A172 (cell line): ENCODE measurements at places on chromosomes 4 and X. TPM values are rescaled to one million over a fixed set of nuclear protein-coding genes. Genes with fewer than 3 reads are reported as not detected.

DNA sequence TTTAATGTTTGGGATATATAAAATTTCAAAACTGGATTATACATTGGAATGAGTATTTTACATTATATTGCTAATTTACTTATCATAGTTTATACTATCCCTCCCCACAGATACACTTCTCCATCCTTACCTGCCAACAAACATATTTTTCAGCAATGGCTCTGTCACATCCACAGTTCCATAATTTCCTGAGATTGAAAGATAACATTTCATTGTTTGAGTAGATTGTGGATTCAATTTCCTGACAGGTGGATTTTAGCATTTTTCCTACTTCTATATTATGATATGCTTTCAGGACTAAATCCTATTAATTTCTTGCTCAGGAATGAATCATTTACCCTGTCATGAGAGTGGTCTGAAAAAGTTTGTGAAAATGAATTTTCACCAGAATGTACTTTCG, 115.3 kb upstream of the KLHL4 start:
- no peak for DNase-seq

DNA sequence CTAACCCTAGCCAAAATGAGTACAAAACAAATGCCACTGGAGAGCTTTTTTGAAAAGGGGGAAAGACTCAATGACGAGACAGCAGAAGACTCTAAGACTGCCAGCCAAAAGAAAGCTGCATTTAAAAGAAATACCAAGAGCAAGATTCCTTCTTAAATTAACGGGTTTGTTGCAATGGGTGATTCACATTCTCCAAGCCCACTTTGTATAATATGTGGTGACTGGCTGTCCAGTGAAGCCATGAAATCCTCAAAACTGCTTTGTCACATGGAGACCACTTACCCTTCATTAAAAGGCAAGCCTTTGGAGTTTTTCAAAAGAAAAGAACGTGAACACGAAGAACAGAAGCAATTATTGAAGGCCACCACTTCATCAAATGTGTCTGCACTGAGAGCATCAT, 68.2 kb downstream of the MRPL1 start:
- no peak for DNase-seq

SPANXN4 gene
- total RNA-seq = not detected in 2 replicates

MRFAP1L1 gene
- total RNA-seq = 71.6 and 90.6 TPM in 2 replicates

GRCh38 chr4:113419631-113420030, 341.9 kb downstream of the CAMK2D start:
- DNase-seq = no peak

GRCh38 chrX:37834937-37835336, 12.4 kb downstream of the DYNLT3 start:
- DNase-seq = no peak

ITIH6 gene
- not detected in 2 replicates for total RNA-seq

- DNase-seq = no peak
Observed at GRCh38 chr4:48896845-48897244, 9.7 kb downstream of the OCIAD2 start.

CHIC2 gene
- 37.9 and 53.5 TPM in 2 replicates for total RNA-seq

DNA sequence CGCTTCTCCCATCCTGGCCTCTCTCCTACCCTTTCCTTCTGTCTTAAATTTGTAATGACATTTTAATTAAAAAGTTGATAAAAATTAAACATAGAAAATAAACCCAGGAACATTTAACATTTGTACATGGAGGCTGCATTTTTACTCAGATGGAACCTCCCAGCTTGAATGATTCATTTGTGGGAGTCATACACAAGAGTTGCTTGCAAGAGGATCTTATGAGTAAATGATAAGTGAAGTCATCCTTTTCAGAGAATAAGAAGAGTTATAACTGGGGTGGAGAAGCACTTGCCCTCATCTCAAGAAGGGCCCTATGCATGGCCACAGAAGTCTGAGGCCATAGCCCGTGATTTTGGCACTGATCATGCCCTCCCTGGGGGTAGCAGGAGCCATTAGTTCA, 482.9 kb upstream of the BOD1L1 start:
- peak; percentile 22 for DNase-seq

- DNase-seq = no peak
Observed at GRCh38 chr4:110641218-110641617, 18.3 kb upstream of the PITX2 start.

- DNase-seq = no peak
Observed at GRCh38 chrX:106300239-106300638, 132.1 kb downstream of the PWWP3B start.

- no peak for DNase-seq
Observed at GRCh38 chrX:1419545-1420355, 27.8 kb upstream of the SLC25A6 start.

DNA sequence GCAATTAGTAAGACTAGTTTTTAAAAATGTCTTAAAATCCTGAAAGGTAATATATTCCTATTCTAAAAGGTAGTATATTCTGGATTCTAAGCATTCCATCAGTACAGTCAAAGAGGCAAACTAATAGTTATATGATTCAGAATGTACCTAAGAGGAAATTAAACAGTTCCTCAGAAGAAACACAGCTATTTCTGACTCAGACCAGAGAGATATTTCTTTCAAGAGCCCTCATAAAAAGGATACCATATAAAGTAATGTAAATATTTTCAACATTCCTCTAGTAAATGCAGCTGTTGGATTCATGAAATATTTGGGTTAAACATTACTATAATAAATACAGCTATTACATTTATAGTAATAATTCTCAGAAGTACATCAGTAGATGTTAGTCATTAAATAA, 358.3 kb downstream of the MAGEB5 start:
- DNase-seq = peak; percentile 16

DIPK2B gene
- total RNA-seq = not detected in 2 replicates

DNA sequence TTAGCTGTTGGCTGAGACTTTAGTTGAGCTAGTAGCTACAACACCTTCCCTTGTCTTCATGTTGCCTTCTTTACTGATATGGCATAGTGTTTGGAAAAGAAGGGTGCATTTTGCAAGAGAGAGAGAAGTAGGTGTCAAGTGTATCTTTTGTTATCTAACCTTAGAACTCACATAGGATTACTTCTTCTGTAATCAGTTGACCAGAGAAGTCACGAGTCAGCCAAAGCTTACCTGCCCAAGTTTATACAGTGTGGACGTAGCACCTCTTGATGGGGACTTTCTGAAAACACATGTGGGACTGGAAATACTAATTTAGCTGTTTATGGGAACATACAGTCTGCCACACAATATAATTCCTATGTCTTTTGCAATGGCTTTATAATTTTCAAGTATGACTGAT, 56.0 kb downstream of the UGT8 start:
- DNase-seq = no peak

- DNase-seq = no peak
Observed at GRCh38 chr4:38470735-38471262, 193.2 kb upstream of the KLF3 start.

GRCh38 chrX:9844936-9845577, 58.8 kb downstream of the SHROOM2 start:
- DNase-seq = no peak

DNA sequence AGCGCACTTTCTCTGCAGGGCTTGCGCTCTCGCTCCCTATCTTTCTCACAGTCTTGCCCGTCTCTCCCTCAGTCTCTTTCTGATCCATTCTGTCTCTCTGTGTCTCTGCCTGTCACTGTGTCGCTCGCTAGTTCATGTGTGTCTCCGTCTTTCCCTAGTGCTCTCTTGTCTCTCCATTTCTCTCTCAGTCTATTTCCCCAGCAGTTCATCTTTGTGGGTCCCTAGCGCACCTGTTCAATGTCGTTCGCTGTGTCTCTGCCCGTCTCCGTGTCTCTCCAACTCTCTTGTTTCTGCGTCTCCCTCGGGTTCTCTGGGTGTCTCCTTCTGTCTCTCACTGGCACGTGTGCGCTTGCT, 1.5 kb downstream of the GPR101 start:
- DNase-seq = no peak

- no peak for DNase-seq
Observed at GRCh38 chrX:103475381-103475780, 43.9 kb downstream of the RAB40A start.

DNA sequence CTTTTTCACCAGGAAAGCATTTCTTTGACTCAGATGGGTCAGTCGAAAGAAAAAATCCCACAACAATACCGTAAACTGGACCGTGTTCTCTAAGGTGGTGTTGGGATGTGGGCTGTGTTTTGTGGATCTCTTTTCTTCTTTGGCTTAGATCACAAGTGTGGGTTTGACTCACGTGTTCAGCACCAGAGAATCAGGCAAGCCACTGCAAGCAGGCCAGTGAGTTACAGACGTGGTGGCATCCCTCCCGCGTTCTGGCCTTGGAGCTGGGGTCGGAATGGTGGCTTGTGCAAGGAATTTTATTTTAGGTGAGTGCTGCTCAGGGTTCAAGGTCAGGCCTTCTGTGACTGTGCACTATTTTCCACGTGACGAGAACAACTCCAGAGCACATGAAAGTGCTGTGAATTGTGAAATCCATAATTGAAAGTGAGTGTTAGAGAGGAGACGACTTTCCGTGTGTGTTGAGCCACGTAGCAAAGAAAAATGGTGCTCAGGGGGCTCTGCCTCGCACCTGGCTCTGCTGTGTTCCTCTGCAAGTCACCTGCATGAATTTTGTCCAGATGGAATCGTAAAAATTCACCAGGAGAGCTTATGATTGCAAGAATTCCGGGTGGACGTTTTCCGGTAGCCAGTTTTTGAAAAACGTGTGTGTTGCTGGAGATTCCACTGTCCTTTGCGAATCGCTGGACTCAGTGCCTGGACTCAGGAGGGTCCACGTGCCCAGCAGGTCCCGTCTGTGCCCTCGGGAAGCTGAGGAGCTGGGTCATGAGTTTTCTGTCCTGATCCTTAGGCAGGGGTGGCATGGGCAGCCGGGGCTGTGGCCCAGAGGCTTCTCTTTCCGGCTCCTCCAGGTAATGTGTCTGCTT, 33.6 kb upstream of the HGFAC start:
- no peak for DNase-seq

DNA sequence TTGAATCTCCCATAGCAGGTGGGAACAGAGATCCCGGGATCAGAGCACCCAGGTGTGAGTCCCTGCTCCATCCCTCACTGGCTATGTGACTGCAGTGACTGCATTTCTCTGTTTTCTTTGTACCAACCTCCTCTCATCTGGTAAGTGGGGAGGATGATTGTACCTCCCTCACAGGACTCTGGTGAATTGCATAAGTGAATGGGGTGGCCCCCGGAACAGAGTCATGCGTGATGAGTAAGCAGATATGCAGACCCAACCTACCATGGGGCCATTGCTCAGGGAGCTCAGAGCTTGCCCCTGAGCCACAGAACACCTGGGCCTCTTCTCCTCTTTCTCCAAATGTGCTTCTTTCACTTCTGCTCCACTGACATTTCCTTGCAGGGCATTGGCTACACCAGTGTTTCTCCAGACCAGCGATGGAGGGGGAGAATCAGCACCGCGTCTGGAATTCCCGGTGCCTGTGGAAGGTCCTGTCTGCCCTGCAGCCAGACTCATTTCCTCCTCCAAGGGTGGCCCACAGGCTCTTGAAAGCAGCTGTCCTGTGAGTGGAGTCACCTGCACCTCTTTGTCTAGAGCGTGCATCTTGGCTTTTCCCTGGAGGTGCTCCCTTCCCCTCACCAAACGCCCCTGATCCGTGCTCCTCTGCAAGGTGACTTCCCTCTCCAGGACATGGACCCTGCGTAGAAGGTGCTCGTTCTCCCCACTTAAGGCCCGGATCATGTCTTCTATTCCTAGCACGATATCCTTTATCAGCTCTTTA, 30.0 kb downstream of the C4orf50 start:
- DNase-seq = peak; percentile 61

GRCh38 chrX:141341341-141341740, 99.0 kb upstream of the SPANXC start:
- DNase-seq = peak; percentile 46

- no peak for DNase-seq
Observed at GRCh38 chrX:42246814-42247213, 323.5 kb upstream of the CASK start.

DCHS2 gene
- total RNA-seq = not detected in 2 replicates

USP53 gene
- 7.6 and 16.9 TPM in 2 replicates for total RNA-seq

- DNase-seq = no peak
Observed at GRCh38 chrX:49000636-49001035, 1.4 kb downstream of the GRIPAP1 start.

DNA sequence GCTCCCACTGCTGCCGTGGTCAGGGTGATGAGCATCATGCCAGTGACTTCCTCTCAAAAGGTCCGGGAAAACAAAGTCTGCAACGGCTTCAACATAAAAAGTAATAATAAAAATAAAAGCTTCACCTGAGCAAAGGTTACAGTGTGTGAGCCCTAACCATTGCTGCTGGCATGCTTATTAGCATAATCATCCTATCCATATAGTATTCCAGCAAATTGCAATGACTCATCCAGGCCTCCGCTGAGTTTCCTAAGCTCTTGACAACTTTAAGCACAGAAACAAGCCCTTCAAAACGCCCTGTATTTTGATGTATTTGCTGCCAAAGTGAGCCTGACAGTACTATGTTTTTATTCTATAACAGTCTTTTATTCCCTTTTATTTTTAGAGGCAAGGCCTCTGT, 100.5 kb downstream of the AASDH start:
- DNase-seq = peak; percentile 14
